NCI-H69 (cell line): ENCODE measurements at places on chromosomes 11 and 22.

DNA sequence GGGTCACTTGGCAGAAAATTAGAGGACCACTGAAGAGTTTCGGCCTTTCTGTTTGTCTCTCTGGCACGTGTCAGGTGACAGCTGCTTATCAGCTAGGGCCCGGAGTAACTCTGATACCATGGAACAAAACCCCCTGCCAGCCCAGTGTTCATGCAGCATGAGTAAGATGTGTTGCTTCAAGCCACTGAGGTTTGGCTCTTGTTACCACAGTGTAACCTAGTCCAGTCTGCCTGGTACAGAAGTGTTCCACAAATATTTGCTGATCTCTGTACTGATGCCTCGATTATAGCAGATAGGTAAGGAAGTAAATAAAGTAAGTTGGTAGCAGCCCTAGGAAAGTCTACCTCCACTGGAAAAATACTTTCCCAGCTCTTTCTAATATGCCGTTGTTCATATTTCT, 20.5 kb upstream of the ETS1 start:
- no peak for DNase-seq

- DNase-seq, result no peak
Measured at GRCh38 chr11:131474947-131475346, 104.5 kb downstream of the NTM start.

DNA sequence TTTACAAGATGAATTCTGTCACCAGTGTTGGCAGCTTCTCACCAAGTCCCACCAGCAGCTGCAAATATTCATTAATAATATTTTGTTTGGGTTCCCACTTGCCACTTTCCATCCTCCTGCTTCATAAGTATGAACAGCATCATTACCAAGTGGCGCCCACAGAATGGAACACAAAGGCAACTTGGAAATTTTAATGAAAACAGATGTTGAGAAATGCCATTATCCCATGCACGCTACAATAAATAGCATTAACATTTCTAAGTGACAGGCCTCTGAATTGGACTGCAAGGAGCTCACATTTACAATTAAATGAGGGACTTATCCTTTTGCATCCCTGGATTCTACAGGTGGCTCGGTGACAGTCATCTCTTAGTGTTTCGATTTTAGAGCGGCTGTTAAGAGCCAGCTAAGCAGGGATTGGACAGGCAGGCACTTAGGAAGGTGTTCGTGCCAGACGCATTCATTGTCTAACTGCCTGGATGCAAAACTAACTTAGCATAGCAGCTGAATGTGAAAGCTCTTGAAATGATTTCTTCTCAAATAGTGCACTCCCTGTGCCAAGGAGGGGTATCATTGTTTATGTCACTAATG, 170.3 kb downstream of the KIRREL3 start:
- DNase-seq, result peak; percentile 45

- no peak for DNase-seq
Measured at GRCh38 chr11:12818333-12819015, 144.3 kb downstream of the TEAD1 start.

GRCh38 chr22:24201681-24202614, 20.7 kb downstream of the SUSD2 start:
- no peak for DNase-seq

DNA sequence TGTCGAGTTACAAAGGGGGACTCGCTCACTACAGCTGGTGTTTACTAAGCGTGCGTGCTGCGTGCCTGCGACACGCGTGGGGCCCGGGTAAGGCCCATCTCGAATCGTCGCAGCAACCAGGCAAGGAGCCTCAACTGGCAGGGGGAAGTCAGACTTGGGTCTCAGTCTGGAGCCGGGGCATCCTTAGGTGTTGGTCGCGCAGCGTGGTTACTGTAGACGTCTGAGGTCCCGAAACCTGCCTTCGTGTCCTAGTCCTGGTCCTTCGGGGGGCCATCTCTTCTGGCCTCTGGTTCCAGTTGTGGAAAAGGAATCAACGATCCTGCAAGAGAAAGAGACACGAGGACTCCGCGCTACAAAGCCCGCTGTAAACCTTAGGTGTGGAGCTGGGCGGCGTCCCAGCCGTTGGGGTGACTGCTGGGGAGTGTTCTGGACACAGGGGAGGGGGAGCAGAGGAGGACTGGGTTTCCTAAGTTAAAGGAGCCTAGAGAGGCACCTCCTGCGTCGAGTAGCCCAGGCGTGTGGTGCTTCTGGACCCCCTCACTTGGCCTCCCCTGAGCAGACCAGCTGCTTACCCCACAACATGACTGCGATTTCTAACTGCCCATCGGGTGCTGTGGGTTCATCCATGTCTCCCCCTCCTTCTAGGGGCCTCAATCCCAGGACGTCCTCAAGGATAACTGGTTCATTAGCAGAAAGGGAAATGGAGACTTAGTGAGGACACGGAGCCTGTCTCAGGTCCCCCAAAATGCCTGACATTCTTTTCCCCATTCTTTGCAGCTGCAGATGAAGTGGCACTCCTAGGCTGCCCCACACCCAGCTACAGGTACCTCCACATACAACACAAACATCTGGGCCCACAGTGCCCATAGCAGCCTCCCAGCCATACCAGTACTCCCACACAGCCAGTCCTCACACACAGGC, 4.9 kb upstream of the WNT11 start:
- DNase-seq, result no peak

- peak; percentile 81 for DNase-seq
Measured at GRCh38 chr11:74311352-74311926, at the start of gene P4HA3. Gene P4HA3, minus strand, starts transcription at chr11:74311640. Its CDS starts 29 bp downstream, at chr11:74311611.

- DNase-seq, result peak; percentile 20
Measured at GRCh38 chr11:93694109-93694508, 32.6 kb downstream of the CEP295 start.

- DNase-seq, result peak; percentile 62
Measured at GRCh38 chr11:123461164-123461563, 31.1 kb downstream of the GRAMD1B start.

- peak; percentile 73 for DNase-seq
Measured at GRCh38 chr22:38353142-38353629, 36.0 kb upstream of the CSNK1E start.

DNA sequence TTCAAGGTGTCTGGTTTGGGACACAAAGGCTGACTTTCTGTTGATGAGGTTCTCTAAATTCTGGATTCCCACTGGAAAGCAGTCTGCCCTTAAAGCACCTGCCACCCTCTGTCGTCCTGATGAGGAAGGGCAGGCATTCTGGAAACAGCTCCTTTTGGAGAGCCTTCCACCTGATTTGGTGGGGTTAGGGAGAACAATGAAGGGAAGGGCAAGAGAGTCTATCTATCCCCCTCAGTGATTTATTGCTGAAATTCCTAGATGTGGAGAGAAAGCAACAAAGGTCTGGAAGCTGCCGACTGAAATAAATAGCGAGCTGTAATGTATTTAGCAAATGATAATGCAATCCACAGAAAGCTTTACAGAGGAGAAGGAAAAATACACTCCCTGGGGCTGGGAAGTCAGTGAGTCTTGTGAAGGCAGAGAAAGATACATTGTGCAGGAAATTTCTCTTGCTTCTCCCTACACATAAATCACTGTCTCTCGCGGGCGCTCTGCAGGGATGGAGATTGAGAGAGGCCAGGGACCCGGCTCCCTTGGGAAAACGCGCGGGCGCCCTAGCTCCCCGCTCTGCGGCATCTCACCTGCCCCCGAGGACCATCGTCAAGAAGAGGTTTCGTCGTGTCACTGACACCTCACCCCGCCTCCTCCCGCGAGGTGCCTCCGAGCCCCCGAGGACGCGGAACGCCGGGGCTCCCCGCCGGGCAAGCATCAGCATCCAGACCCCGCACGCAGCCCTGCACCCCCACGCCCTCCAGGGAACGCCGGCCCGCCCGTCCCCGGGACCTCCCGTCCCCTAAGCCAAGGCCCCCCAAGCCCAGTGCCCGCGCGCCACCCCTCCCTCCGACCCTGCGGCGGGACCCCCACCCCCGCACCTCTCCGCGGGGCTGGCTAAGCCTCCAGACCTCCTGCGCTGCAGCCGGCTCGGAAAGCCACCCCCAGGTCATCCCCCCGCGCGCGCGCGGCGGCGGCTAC, 673 bp downstream of the CDON start:
- peak; percentile 70 for DNase-seq

GRCh38 chr22:23437779-23438178, 142.3 kb downstream of the IGLL1 start:
- no peak for DNase-seq

DNA sequence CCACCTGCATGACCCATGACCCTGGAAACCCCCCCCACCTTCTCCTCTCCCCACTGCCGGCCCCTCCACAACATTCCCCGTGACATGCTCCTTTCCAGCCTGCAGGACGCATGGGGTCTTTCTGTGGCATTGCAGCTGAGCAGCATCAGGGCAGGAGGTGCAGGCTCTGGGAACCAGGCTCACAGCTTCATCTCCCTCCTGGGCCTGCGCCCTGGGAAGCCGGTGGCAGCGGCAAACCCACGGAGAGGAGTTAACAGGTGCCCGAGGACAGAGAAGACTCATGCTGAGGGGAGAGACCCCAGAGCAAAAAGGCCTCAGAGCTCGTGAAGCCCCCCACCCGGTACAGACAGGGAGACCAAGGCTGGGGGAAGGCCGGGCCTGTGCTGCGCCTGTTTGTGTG, 32.2 kb downstream of the CDKN1C start:
- DNase-seq, result no peak

- DNase-seq, result no peak
Measured at GRCh38 chr11:61907871-61908729, 9.3 kb downstream of the RAB3IL1 start.

GRCh38 chr11:121300972-121301699, 8.6 kb downstream of the SC5D start:
- DNase-seq, result peak; percentile 35

- no peak for DNase-seq
Measured at GRCh38 chr11:119687373-119688046, 41.5 kb downstream of the NECTIN1 start.

DNA sequence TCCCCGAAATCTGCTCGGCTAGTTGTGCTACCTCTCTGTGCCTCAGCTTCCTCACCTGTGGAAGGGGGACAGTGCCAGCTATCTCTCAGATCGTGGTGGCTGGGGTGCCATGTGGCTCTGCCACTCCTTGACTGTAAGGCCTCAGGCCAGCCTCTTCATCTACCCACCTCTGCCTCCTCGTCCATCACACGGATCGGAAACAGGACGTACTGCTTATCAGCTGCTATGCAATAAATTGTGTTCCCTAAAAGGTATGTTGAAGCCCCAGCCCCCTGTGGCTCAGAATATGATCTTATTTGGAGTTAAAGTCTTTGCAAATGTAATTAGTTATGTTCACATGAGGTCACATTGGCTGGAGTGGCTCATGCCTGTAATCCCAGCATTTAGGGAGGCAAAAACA, 7.8 kb downstream of the PPM1F start:
- DNase-seq, result no peak

- DNase-seq, result no peak
Measured at GRCh38 chr11:76674517-76675400, 4.2 kb upstream of the LRRC32 start.

- DNase-seq, result peak; percentile 18
Measured at GRCh38 chr11:57364851-57365660, 15.9 kb downstream of the PRG3 start.

DNA sequence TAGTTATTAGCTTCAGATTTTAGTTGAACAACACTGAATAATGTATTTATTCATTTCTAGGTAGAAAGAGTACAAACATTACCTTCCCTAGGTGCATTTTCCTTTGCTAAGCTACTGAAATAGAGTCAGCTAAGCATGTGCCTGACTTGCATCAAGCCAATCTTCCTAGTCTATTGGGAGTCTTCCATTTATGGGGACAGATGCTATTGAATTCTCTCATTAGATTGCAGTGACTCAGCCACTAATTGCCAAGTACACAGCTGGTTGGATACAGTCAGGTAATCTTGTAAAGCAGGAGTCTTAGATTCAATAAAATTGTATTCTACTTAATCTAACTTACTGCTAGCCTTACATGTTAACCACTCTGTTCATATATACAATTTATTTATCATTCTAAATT, 55.2 kb upstream of the RPS13 start:
- DNase-seq, result peak; percentile 68

DNA sequence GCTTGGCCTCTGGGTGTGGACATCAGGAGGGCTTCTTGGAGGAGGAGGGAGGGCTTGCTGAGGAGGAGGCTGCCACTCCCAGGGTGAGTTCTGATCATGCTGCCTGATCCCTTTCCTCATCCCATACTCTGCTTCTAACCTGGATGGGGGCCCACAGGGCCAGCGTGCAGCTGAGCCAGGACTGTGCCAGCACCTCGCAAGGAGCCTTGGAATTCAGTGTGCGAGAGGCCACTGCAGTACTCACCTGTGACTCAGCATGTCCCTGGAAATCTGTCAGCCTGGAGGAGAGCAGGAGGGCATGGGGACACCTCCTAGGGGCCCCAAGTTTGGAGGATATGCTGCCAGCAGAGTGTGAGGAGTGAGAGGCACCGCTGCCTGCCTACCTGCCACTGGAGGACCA, 4.2 kb upstream of the GAB4 start:
- DNase-seq, result no peak
